ENCODE measurements at places on chromosomes 5 and 9. TPM values are rescaled to one million over a fixed set of nuclear protein-coding genes. Genes with fewer than 3 reads are reported as not detected.

DNA sequence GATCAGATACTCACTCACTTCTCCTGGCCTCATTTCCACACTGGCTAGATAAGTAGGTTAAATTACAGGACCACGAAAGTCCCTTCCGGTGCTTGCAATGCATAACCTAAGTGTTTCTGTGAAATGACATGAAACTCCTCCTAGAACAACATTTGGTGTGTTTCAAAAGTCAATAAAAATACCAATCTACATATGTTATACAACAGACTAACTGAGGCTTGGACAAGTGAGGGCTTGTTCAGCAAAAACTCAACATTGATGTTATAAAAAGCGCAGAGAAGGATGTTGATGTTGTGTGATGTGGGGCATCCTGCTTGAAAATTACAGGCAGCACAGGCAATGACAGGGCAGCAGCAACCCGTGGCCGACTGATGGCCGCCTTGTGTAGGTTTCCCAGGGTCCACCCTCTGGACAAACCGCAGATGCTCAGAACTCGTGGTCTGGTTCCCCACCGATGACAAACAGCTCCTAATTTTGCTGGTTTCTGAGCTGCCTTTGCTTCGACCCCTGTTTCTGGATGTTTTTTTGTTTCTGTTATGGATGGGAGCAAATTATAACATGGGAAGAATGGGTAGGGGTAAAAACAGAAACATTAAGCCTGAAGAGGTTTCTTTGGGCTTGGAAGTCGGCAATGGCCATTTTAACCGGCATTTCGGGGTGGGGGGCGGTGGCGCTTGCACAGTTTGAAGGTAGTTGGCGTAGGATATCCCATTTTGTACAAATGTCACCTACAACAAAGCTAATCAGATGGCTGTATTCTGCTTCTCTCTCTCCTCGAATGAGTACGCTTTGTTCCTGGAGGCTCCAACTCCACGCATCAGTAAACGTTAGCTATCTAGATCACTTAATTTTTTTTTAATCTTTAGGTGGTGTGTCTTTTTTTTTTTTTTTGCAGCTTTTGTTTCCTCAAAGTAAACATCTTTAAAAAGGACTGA, 116.1 kb downstream of the PDZD2 start:
- DNase-seq, result no peak

- DNase-seq, result no peak
Measured at GRCh38 chr5:57989378-57989777, 470.5 kb downstream of the PLK2 start.

- peak; percentile 59 for DNase-seq
Measured at GRCh38 chr9:134136118-134136995, 475 bp downstream of the WDR5 start.

- no peak for DNase-seq
Measured at GRCh38 chr5:115873392-115873791, 31.7 kb downstream of the AP3S1 start.

- DNase-seq, result no peak
Measured at GRCh38 chr5:74232276-74232675, 408.3 kb downstream of the ENC1 start.

The TAF1L gene
- not detected for polyA plus RNA-seq

The WDR31 gene
- polyA plus RNA-seq, result not detected

The RNF183 gene
- 1.7 TPM for polyA plus RNA-seq

All from small intestine (tissue), 16 donors.